ENCODE measurements at places on chromosomes 5 and 9.
A peak's percentile ranks its signal among the peaks of the same experiment; 100 is the strongest.

DNA sequence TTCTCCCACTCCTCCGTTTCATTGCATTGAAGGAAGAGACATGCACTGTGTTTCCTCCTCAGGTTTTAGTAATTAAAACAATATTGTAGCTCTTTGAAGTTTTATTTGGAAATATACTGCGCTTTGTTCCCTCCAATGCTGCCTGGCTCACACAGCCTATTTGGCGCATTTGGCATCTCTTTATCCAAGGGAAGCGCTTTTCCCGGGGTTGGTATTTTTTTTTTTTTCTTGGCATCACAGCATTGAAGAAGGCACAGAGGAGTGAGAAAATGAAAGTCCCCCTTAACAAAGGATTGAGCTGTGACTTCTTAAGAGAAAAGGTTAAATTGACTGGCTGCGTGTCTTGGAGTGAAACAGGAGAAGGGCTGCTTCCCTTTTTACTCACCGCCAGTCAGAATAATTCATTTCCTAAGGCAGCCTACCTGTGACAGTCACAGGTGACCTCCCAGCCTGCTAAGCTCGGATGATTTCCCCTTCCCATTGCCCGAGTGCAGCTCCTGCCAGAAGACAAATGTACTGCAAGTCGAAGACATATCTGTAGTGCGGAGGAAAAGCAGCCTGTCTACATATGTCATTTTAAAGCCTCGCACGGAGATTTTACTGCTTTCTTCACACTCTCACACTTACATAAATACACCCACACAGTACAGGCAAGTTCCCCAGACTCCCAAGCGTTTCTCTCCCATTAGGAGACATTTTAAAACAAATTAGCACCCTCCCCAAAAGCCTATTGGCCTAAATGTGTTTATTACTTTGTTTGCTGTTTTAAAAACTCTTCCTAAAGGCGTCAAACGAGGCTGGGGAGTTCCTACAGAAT lies 665.5 kb upstream of the ZNF608 start:
- peak; percentile 62 for DNase-seq

- DNase-seq: no peak
These were observed 473.9 kb downstream of the NR2F1-AS1 start for GRCh38 chr5:93107141-93107540.

DNA sequence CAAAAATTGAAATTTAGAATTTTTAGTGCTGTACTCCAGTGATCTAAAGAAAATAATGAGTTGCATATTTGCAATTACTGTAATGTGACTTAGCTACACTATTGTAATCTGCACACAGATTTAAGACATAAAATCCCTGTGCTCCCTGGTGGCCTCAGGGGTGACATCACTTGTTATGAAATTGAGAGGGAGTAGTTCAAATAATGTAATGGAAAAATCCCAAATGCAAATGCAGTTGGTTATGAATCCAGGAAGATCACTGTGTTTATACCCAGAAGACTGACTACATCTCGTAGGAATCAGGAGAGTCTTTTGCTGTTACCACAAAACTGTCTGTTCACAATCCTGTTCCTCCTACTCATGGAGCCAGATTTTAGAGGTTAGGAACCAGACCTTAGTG lies 178.7 kb upstream of the FBXL17 start:
- no peak for DNase-seq

GRCh38 chr5:111432883-111433536 lies 79.3 kb downstream of the STARD4 start:
- no peak for DNase-seq

GRCh38 chr5:39447968-39448367 lies 23.2 kb upstream of the DAB2 start:
- DNase-seq: no peak
